NCI-H1694 (cell line): ENCODE measurements at places on chromosomes 13 and 19.

GRCh38 chr13:78033509-78033908 is 114.9 kb upstream of the EDNRB start:
- no peak for DNase-seq

- no peak for DNase-seq
Observed at GRCh38 chr19:57803594-57804325, 11.0 kb downstream of the ZNF552 start.

- DNase-seq, result no peak
Observed at GRCh38 chr13:80577926-80578670, 237.2 kb upstream of the SPRY2 start.

DNA sequence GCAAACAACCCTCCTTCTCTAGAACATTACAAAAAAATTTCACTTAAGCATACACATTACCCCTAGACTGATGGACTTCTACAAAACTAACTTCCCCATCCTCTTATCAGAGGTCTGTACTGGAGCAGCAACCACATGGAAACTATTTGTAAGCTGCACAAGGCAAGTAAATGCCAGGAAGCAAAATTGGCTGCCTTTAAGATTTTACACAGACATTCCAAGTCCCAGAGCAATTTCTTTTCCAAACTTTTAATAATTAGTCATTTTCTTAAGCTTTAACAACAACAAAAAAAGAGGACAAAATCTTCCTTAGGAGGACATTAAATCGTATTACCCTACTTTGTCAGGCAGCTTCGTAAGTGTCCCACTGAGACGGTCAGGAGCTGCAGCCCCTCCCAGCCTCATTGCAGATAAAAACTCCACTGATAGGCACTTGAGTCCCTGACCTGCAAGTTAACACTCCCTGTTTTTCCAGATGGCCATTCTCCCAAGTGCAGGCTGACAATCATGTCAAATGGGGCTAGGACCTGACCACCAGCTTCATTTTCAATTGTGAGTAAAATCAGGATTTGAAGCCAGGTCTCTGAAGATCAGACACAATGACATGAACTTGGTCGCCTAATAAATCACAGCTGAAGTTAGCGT is 680.1 kb downstream of the DIAPH3 start:
- DNase-seq, result no peak

GRCh38 chr13:71605744-71606143 is 261.3 kb downstream of the DACH1 start:
- no peak for DNase-seq

GRCh38 chr13:40194224-40194806 is 472.1 kb downstream of the FOXO1 start:
- DNase-seq, result no peak

DNA sequence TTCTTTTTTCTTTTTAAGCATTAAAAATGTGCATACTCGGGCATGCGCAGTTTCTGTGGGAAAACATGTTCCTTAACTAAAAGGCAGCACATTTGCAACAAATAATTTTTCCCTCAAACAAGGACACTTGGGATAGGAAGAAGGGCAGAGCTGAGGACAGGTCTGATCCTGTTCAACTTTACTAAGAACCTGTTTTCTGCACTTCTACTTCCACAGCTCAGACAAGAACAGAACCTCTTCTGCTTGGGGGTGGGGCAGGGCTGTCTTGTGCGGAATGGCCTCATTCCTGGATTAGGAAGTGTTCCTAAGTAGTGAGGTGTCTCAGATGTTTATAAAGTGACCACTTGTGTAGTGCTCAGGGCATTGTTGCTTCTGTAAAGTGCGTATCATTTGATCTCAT is 18.3 kb downstream of the SAFB start:
- DNase-seq, result no peak
